ENCODE measurements at places on chromosomes 3 and 15. TPM values are rescaled to one million over a fixed set of nuclear protein-coding genes. Genes with fewer than 3 reads are reported as not detected.

DNA sequence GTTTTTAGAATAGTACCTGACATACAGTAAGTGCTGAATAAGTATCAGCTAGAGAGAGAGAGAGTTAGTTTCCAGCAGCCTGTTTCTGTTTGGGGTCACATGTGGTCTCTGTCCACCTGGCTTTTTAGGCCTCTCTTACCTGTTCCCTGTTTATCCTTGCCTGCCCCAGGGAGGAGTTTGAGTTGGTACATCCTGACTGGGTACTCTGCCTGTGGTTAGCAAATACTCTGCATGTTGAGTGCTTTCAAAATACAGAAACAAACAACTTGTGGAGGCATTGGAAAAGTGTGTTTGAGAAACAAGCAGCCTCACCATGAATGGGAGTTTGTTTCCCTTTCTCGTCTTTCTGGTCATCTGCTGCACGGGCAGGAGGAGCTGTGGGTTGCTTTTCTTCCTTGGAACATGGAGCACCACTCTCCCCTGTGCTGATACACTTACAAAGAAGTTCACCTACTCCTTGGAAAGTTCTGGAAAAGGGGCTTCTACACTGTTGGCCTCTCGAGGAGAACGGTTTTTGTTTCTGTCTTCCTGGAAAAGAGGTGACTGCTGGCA, 166.1 kb downstream of the PGPEP1L start:
- no peak for DNase-seq

GRCh38 chr15:51390241-51390965, 48.9 kb downstream of the GLDN start:
- DNase-seq = peak; percentile 34

DNA sequence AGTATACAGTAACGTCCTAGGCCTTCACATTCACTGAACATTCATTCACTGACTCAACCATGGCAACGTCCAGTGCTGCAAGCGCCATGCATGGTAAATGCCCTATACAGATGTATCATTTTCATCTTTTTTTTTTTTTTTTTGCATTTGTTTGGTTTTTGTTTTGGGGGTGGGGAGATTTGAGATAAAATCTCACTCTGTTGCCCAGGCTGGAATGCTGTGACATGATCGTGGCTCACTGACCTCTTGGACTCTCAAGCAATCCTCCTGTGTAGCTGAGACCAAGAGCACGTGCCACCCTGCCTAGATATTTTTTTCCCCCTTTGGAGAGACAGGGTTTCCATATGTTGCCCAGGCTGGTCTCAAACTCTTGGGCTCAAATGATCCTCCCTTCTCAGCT, 37.4 kb downstream of the SUSD5 start:
- no peak for DNase-seq

GRCh38 chr15:48785195-48785594, 25.7 kb downstream of the CEP152 start:
- no peak for DNase-seq

DNA sequence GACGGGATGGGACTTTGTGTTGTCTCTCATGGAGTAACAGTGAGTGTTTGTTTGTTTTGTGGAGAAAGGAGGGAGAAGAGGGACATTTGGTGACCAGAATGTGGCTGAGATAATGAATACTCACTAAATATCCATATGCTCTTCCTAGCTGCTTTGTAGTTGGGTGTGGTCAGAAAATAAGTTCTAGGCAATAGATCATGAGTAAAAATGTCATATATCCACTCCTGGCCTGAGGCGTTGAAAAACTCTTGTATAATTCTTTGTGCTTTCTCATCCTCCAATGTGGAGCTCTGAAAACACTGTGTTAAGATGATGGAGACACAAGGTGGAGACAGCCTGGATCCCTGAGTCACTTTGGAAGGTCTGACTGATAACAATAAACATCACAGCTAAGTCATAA, 28.0 kb upstream of the IL16 start:
- DNase-seq = no peak

- peak; percentile 64 for DNase-seq
Observed at GRCh38 chr3:139020868-139021234, at the start of gene PRR23B. Gene PRR23B (minus strand): TSS chr3:139020926. CDS start chr3:139020661, 265 bp downstream.

GRCh38 chr3:98817547-98818041, 54.5 kb downstream of the ST3GAL6 start:
- DNase-seq = no peak

- DNase-seq = no peak
Observed at GRCh38 chr3:132629928-132630327, 29.7 kb downstream of the ACAD11 start.

GRCh38 chr15:52137432-52138357, 25.1 kb upstream of the BCL2L10 start:
- peak; percentile 57 for DNase-seq

GRCh38 chr3:72068621-72069020, 283.7 kb upstream of the PROK2 start:
- DNase-seq = no peak

DNA sequence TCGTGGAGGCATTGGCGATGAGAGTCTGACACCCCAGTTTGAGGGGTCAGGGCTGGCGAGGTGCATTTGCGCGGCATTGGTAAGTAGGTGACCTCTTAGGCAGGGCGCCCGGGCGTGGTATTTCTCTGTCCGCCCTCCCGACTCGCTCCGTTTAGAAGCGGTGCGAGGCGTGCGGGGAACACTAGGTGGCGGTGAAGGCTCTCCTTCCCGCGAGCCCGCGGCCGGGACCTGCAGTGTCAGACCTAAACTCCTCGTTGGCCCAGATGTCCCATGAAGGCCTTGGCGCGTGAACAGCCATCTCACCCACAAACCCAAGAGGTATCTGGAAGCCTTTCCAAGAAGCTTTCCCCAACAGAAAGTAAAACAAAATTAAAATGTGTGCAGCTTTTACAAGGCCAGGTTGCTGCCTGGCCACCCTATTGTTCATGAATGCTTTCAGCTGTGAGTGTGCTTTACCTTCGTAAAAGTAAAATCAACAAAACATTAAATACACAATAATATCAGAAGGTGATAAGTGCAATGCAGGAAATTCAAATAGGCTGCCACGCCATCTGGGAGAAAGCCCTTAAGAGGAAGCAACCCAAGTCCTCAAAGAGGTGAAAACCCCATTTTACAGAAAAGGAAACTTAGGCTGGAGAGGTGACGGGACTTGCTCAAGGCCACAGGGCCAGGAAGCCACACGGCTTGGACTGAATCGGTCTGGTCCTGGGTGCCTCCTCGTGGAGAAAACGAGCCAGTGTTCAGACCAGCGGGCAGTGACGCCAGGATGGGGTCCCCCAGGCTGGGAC, 120.3 kb downstream of the ETFA start:
- DNase-seq = peak; percentile 69

OR5H2 gene
- not detected for total RNA-seq
